Activated CD4-positive, alpha-beta T cell treated with anti-CD3 and anti-CD28 coated beads, Interleukin-10, Interleukin-2, amounts not matched to agents 100 ng/mL and 50 ng/mL, durations not matched to agents 16 hours and 8 hours (primary cell): ENCODE measurements at places on chromosomes 16 and 17.

- DNase-seq: no peak
Measured at GRCh38 chr17:5499476-5500231, 13.3 kb downstream of the MIS12 start.

DNA sequence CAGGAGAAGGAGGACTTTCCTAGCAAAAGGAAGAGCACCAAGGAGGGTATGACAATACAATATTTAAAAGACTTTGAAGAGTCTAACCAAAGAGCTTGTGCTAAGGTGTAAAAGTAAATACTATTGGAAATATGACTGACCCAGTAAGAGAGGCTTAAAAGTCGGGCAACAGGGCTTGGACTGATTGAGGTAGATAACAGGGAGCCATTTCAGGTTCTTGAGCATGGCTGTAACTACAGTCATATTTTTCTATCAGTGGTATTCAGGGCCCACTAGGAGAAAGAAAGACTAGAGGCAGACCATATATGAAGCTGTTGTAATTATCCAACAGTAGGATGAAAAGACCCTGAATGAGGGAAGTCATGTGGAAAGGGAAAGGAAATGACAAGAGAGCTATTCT, 62.3 kb downstream of the SMURF2 start:
- DNase-seq: no peak

- DNase-seq: no peak
Measured at GRCh38 chr16:84633622-84634021, 14.7 kb upstream of the KLHL36 start.

- DNase-seq: no peak
Measured at GRCh38 chr17:79905832-79906231, 66.6 kb upstream of the CBX4 start.

GRCh38 chr16:16033208-16033717, 83.8 kb downstream of the ABCC1 start:
- peak; percentile 57 for DNase-seq

DNA sequence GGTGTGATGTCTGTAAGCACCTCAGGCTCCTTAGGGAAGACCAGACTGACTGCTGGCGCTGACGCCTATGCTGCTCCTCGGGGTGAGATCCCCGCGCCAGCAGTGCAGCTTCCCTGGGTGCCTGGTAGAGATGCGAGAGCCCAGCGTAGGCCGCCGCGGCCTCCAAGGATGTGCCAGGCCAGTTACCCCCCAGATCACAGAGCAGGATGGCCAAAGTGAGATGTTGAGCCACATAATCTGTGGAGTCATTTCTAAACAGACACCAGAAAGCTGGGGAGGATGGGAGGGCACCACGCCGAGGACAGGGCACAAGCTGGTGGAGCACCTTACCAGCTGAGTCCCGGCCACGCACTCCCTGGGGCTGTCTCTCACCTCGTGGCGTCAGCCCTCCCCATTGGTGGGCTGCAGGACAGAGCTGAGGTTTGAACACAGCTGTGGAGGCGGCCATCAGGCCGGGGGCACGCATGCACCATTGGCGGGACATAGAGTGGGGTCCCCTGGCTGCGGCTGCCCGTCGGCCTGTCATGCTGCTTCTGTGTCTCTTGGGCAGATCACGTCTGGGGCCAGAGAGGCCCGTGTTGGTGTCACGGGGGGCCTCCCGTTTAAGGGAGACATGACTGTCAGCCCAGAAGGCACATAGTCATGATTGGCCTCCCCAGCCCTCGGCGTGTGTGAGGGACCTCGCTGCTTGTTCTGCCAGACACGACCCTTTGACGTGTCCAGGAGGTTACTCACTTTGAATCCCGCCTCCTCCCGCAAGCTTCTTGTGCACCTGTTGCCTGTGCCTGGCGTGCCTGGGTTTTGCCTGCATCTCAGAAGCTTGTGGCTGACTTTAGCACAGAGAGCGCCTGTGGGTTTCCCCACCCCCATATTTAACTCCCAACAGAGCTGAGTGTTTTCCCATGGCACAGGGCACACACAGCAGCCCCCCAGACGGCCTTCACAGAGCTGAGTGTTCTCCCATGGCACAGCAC, 21.9 kb downstream of the MAPK8IP3 start:
- DNase-seq: no peak

DNA sequence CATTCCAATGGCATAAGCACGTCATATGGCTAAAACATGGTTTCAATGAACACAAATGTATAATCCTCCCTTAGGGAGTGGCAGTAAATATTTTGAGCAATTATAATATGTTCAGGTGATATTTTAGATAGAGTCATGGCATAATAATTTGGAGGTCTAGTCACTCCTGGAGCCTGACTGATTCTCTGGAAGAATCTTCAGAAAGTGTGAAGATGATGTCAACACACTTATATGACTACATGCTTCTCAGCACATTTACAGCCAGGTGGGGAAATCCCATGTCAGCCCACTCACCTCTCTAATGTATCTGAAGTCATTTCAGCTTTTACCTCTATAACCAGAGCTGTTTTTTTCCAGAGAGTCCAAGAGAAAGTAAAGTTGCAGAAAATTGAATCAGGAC, 474.8 kb downstream of the SHISA9 start:
- no peak for DNase-seq

- DNase-seq: no peak
Measured at GRCh38 chr16:60204181-60204580, 1470.1 kb upstream of the GOT2 start.

- DNase-seq: no peak
Measured at GRCh38 chr17:40372031-40372430, 7.5 kb upstream of the GJD3 start.

DNA sequence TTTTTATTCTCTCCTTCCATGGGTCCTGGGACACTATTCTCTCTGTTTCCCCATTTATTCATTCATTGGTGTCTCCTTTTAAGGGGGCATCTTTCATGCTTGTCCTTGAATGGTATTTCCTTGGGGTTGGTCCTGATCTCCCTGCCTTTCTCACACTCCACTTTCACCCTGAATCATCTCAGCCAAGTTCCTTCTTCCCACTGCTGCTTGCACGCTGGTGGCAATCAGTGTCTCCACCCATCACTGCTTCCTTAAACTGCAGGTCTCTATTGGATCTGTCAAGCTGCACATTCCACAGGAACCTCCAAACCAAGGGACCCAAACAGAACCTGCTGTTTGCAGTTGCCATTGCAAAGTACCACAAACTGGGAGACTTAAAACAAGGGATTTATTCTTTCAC, 89.3 kb upstream of the SDK2 start:
- no peak for DNase-seq

GRCh38 chr16:35730251-35730650, 2270.8 kb downstream of the TP53TG3F start:
- no peak for DNase-seq

DNA sequence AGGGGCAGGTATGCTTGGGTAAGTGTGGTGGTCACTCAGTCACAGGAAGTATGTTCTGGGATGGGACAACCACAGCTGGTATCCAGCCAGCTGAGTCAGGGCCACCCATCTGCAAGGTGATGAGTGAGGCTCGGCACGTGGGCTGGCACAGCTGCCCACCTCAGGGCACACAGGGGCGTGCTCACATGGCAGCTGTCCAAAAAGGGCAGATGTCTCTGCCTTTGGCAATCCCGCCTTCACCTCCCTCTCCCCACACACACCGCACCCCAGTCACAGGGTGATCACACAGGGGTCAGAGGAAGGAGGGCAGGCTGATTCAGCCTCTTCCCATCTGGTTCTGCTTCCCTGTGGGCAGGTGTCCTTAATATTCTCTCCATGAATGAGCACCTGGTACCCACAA, 85.9 kb upstream of the TOB1 start:
- no peak for DNase-seq
